ELR (cell line): ENCODE measurements at places on chromosomes 7 and 10.

GRCh38 chr7:44309271-44310091 is 15.9 kb downstream of the CAMK2B start:
- peak; percentile 47 for DNase-seq

DNA sequence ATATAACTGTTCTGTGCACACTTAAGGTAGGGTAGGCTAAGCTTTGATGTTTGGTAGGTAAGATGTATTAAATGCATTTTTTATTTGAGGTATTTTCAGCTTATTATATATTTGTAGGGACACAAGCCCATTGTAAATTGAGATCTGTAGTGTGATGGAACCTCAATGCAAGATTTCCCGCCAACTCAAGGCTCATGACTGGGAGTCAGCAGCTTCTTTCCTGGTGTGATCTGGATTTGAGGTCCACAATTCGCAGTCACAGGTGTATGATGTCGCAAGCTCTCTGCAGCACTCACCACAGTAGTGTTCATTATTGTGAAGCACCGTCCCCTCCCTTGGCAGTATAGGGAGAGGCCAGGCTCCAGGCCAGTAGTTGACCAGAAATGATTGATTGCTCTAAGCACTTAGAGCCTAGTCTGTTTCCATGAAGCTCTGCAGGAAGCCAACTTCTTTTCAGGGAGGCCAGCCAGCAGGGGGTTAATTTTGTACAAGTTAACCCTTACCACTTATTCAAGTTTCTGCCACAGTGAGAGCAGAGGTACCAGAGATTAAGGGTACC is 54.9 kb downstream of the SEM1 start:
- DNase-seq, result no peak

DNA sequence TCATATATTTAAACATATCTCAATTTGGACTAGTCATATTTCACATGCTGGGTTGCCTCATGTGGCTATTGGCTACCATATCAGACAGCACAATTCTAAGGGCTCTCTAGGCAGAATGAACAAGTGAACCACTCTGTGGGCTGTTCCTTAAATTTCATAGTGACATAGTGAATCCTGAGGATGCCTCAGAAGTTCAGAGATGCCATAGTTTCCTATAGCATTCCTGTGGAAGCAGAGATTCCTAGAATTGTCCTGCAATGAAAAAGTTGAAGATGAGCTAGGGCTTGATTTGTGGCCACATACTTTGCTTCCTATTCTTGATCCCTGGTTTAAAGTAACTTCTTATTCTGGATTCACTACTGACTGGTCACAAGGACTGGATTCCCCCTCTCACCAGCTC is 35.6 kb downstream of the MKX start:
- no peak for DNase-seq

- DNase-seq, result no peak
Observed at GRCh38 chr10:102219370-102219769, 6.7 kb upstream of the ELOVL3 start.

GRCh38 chr7:27167916-27168264 is 2.6 kb upstream of the HOXA9 start:
- DNase-seq, result peak; percentile 84

- no peak for DNase-seq
Observed at GRCh38 chr7:54166419-54166818, 375.8 kb upstream of the VSTM2A start.

DNA sequence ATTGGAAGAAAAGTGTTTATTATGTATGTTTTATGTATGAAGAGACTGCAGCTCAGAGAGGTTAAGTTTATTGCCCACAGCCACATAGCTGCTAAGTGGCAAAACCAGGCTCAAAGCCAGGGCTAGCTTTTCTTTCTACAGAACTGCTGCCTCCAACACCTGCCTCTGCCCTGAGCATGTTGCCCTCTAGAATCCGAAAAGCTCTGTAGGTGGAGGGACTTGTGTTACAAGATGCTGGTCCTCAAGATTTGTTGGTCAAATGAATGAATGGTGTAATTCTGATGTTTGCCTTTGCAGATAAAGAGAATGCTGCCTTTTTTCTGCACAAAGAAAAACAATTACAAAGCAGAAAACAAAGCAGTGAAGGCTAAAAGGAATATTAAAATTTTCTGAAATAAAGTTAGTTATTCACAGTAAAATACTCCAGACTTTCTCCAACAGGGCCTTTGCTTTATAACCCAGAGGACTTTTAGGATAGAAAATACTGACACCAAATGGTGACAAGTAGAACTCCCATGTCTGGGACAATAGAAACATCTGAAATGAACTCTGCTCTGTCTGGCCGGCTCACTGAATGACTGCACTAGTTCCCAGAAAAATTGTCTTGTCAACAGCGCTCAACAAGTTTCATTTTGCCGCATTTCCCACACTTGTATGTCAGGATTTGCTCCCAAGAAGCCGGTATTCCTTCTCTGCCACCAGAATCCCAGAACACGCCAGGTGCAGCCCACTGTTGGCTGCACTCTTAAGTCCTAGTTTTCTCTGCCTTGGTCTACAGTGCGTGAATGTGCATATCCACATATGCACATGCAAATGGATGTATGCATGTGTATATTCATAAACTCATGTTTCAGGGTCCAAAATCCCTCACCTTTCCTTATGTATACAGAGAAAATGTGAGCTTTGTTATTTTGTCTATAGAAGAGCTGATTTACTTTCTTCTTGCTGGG is 11.0 kb upstream of the DNTT start:
- peak; percentile 55 for DNase-seq

DNA sequence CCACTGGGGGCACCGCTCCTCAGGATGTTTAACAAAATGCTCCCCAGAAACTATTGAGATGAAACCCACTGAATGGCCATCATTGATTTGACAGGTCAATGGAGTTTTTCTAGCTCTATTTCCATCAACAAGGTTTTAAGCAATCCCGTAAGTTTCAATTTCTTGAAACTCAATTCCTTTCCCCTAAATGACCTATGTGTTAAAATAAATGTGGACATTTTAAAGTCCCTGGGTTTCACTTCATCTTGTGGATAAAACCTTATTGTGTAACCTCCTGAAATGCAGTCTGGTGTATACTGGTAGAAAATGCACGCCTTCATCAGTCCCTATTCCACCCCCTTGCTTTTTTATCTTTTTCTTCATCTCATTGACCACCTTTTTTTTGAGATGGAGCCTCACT is 8.9 kb upstream of the C7orf33 start:
- no peak for DNase-seq

GRCh38 chr7:95622859-95623258 is 26.5 kb upstream of the PDK4 start:
- DNase-seq, result no peak

- peak; percentile 79 for DNase-seq
Observed at GRCh38 chr10:98316661-98317060, 48.7 kb upstream of the LOXL4 start.

- DNase-seq, result no peak
Observed at GRCh38 chr10:49478819-49479218, 60.1 kb downstream of the ERCC6 start.

GRCh38 chr10:101000915-101001658 is 1.5 kb downstream of the LZTS2 start:
- peak; percentile 91 for DNase-seq

DNA sequence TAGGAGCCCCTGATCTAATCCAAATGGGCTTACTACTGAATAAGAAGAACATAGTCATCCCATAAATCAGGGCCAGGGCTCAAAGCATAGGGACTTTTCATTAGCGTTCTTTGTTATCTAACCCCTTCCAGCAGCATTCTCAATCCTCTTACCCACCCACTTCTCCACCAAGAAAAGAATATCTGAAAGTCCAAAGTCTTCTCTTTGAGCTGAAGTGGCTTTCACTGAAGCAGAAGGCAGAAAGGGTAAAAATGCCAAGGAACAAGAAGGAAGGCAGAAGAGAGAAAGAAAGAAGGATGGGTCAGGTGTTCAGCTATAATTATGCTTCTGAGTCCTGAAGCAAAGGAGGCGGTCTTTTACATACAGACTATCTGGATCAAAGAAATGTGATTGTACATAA is 10.2 kb downstream of the TRPV5 start:
- DNase-seq, result no peak

- no peak for DNase-seq
Observed at GRCh38 chr7:150323682-150324372, 482 bp upstream of the ACTR3C start.

DNA sequence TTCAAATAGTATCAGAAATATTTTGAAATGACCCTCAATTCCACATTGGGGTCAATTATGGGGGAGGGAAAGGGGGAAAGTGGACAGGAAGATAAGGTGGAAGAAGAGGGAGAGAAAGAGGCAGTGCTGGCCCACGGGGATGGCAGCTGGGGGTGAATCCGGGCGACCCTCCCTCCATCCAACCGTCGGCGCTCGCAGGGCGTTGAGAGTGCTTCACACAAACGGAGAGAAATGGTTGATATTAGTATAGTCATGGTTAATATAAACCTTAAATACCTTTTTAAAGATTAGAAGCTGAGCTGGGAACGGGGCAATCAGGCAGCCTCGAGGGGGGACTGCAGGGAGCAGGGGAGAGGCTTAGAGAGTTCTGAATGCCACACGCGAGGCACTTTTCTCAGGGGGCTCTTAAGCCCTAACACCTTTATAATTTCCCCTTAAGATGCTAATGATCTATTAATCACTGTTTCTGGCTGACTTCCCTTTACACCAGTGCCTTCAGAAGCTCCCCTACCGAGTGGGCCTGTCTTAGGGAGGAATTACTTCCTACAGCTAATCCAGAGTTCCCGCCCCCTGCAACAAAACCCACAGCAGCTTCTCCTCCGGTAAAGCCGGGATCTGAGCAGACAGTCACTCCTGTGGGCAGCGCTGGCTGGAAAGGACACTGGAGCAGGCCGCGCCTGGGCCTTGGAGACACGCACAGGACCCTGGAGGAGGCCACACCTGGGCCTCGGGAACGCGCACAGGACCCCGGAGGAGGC is 39.5 kb downstream of the PRKAG2 start:
- no peak for DNase-seq

DNA sequence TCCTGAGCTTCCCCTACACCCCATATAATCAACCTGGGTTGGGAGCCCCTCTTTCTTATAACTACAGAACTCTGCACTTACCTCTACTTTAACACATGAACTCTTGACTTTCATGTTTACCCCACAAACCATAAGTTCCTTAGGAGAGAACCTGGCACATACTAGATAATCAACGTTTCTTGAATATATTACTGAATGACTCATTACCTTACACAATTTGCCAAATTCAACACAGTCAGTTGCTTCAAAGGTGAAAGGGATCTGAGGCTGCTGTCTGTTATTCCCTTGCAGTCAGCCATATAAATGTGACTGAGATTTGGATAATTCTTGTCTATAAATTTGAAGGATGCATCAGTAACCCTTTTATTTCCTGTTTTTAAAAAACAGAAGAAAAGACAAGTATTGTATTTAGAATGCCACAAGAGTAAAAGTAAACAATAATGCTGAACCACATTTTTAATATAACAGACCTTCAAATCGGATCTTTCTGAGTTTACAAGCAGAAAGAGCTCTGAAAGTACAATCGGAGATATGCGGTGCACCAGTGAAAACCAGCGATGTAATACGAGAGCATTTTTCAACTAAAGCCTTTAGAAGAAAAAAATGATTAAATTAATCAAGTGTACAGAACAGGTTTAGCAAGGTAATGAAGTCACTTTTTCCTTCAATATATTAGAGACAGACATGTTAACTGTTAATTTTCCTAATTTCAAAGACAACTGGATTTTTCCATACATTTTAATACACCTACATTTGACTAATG is 29.5 kb upstream of the LRRC17 start:
- peak; percentile 68 for DNase-seq

DNA sequence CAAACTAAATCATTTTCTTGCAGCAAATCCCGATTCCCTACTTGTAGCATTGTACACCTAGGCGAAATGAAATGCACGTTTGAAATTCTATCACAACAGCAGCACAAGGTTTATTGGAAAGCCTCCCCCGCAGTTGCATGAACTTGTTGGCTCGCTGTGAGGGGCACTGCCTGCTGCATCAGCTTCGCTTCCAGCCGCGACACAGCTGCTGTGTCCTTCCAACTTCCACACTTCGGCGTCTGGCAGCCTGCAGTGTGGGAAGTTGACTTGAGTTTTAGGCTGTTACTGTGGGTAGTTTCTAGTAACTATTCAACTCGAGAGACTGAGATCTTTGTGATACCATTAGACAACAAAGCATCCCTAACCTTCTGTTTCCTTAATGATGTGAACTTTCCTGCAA is 315.8 kb upstream of the TPK1 start:
- DNase-seq, result no peak

GRCh38 chr10:69769395-69769992 is 32.2 kb upstream of the COL13A1 start:
- peak; percentile 86 for DNase-seq

GRCh38 chr10:32139223-32140073 is 83.2 kb upstream of the KIF5B start:
- DNase-seq, result peak; percentile 96

- DNase-seq, result peak; percentile 25
Observed at GRCh38 chr10:43965033-43965917, 316.6 kb upstream of the ZNF32 start.

DNA sequence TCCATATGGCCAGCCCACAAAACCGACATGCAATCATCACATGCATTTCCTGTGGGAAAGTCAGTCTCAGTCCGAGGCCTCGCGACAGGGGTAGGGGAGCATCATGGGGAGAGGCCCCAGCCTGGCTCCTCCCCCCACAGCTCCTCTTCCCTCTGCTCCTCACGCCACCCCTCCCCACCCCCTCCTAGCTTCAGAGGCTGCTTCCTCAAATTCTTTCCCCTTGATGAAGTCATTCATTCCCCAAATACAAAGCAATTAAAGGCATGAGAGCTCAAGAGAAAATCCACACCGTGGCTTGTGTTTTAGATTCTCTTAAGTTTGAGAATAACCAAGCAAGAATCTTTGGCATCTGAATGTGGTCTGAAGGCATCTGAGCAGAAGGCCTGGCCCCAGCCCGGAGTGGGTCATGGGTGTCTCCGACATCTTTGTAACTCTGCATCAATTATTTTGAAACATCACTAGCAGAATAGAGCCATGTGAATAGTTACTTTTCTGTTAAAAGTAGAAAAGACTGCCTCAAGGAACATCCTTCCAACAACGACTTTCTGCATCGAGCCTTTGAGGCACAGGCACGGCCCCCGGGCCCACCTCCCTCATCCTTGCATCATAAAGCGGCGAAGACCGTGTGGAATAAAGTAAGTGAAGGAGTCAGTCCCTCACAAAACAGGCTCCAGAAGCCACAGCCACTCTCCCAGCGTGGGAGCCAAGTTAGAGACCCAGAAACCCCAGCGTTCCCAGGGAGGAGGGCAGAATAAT is 90.9 kb downstream of the DIP2C start:
- peak; percentile 84 for DNase-seq

GRCh38 chr7:670501-671390 is 55.8 kb upstream of the DNAAF5 start:
- no peak for DNase-seq

- DNase-seq, result no peak
Observed at GRCh38 chr7:148796841-148797240, 87.2 kb downstream of the EZH2 start.

- no peak for DNase-seq
Observed at GRCh38 chr7:49778731-49779270, 5.4 kb downstream of the VWC2 start.

DNA sequence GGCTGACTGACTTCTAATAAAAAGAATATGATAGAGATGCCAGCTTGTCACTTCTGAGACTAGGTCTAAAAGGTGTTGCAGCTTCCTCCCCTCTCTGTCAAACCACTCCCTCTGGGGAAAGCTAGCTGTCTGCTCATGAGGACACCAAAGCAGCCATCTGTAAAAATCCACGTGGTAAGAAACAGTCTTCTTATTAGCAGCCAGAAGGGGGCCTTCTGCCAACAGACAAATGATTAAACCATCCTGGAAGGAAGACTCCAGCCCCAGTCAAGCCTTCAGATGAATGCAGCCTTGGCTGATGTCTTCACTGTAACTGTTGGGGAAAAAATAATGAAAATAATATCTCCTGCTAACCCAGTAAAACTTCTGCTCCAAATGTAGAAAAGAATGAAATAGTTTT is 41.9 kb upstream of the DAGLB start:
- DNase-seq, result peak; percentile 48

- DNase-seq, result no peak
Observed at GRCh38 chr10:102732661-102733060, 11.1 kb upstream of the WBP1L start.
